ENCODE measurements at places on chromosomes 2 and 18. TPM values are rescaled to one million over a fixed set of nuclear protein-coding genes. Genes with fewer than 3 reads are reported as not detected.

Gene HOXD13
- not detected for total RNA-seq

Gene REG3A
- not detected for total RNA-seq

Gene CDH7
- not detected for total RNA-seq

Gene TBR1
- under 0.01 TPM for total RNA-seq

Gene MRPS5
- total RNA-seq: 36.4 TPM

Gene ABCG5
- not detected for total RNA-seq

Gene ADAM23
- 3.7 TPM for total RNA-seq

Gene ABCB11
- not detected for total RNA-seq

Gene BMPR2
- total RNA-seq: 14.7 TPM

Gene C2orf72
- 0.20 TPM for total RNA-seq

Gene RTP5
- total RNA-seq: not detected

Gene ARL4C
- total RNA-seq: 5.5 TPM

Gene CAD
- 62.4 TPM for total RNA-seq

Gene HAAO
- total RNA-seq: 0.37 TPM

Gene STK25
- 214 TPM for total RNA-seq

Gene KATNAL2
- 4.8 TPM for total RNA-seq

Gene LYG2
- not detected for total RNA-seq

Gene DTNA
- total RNA-seq: 31.6 TPM

Gene KIF5C
- 0.20 TPM for total RNA-seq

Gene HOXD12
- total RNA-seq: not detected

Gene IL1RL2
- 2.2 TPM for total RNA-seq

Gene IL1RN
- 0.37 TPM for total RNA-seq

Gene C2orf80
- not detected for total RNA-seq

Gene LRATD1
- 0.37 TPM for total RNA-seq

Gene GPC1
- 88.9 TPM for total RNA-seq

Gene INHA
- total RNA-seq: 0.37 TPM

Gene MARCO
- under 0.01 TPM for total RNA-seq

Gene CABYR
- 3.5 TPM for total RNA-seq

Gene C2orf66
- under 0.01 TPM for total RNA-seq

Gene CTAGE1
- not detected for total RNA-seq

Gene PARD3B
- 6.8 TPM for total RNA-seq

Gene XPO1
- 215 TPM for total RNA-seq

Gene ASAP2
- total RNA-seq: 59.0 TPM

Gene CRYGD
- total RNA-seq: not detected

Gene LIPG
- 4.5 TPM for total RNA-seq

Gene PLCD4
- total RNA-seq: 2.2 TPM

Gene HOXD10
- 2.7 TPM for total RNA-seq

Gene SF3B6
- 98.3 TPM for total RNA-seq

Gene LYPD6B
- total RNA-seq: not detected

Gene VAPA
- total RNA-seq: 193 TPM

Gene NEU2
- total RNA-seq: not detected

Gene ACP1
- total RNA-seq: 60.8 TPM

Gene RGPD4
- not detected for total RNA-seq

Gene INHBB
- total RNA-seq: 0.20 TPM

Gene CD28
- not detected for total RNA-seq

Gene UGT1A5
- not detected for total RNA-seq

Gene DCC
- total RNA-seq: not detected

Gene PRSS56
- total RNA-seq: not detected

Gene POTEC
- total RNA-seq: not detected

Gene DSG3
- under 0.01 TPM for total RNA-seq

Gene HPCAL1
- 87.2 TPM for total RNA-seq

Gene MRPL19
- 32.3 TPM for total RNA-seq

All from subcutaneous preadipocyte (primary cell).